PC-3 (cell line): ENCODE measurements at places on chromosomes 11 and 22. TPM values are rescaled to one million over a fixed set of nuclear protein-coding genes. Genes with fewer than 3 reads are reported as not detected.

DNA sequence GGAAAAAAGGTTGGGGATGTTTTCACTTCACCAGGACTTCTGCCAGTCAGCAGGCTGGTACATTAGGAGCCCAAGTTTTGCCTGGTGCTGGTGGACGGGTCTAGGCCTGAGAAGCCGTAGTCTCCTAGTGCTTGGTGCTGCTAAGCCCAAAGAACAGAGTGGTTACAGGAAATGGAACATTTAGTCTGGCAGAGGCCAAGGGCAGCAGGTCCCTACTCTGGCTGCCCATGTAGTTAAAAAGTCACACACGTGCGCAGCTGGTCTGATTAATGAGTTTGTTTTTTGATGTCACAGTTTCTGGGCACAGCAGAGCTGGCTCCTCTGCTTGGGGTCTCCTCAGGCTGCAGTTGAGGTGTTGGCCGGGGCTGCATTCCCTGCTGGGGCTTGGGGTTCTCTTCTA lies 20.6 kb downstream of the BCR start:
- DNase-seq: no peak

DNA sequence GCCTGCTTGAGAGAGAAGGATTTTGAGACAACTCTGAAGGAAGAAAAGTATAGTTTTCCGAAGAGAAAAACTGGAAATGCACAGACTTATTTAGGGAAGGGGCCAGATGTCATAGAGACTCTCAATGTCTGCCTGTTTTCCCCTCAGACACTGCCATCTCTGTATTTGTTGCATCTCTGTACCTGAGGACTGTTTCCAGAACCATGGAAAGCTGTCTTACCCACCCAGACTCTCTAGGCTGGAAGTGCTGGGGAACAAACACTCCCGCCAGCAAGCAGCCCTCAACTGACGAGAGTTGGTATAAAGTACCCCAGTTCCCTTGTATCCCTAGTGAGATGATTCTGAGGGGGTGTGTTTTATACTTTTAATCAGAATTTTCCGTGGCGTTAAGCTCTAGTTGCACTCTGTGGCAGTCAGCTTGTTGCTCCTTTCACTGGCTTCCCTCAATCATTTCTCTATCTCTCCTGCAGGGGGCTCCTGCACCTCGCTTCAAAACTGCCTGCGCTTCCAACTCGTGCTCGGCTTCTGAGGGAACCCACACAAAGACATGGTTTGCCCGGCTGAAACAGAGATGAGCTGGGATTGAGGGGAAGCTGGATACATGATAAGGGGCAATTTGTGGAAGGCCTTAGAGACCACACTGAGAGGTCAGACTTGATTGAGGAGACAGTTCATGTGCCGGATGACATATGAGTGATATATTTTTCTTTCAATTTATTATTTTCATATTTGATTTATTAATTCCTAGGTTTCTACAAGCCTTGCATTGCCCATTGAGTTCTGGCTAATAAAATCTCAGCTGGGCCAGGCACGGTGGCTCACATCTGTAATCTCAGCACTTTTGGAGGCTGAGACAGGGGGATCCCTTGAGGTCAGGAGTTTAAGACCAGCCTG lies 36.9 kb upstream of the CLPB start:
- DNase-seq: peak; percentile 84

GLB1L2 gene
- total RNA-seq: 0.62 and 1.1 TPM in 2 replicates

VPREB1 gene
- not detected in 2 replicates for total RNA-seq

DNA sequence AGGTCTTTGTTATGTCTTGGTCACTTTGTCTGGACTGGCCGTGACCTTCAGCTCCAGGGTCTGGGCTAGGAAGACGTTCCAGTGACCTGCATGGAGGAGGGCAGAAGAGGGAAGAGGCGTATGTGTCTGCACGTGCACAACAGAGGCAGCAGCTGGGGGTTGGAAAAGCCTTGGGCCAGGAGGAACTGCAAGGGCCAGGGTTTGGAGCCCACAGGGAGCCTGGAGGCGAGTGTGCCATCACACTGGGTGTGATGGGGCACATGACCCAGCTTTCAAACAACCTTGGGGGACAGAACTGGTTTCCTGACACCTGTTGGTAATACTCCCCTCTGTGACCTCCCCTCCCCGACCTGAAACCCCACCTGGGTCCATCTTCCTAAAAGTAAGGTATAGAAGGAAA lies 34.7 kb downstream of the CHRDL2 start:
- no peak for DNase-seq

NXPE2 gene
- not detected in 2 replicates for total RNA-seq

TPBGL gene
- not detected in 2 replicates for total RNA-seq

- no peak for DNase-seq
Observed at GRCh38 chr11:70590356-70590991, 192.1 kb downstream of the CTTN start.

GRCh38 chr11:93143186-93143585 lies 54.6 kb downstream of the SLC36A4 start:
- no peak for DNase-seq

- no peak for DNase-seq
Observed at GRCh38 chr11:29984544-29984943, 32.3 kb downstream of the KCNA4 start.

C22orf42 gene
- not detected in 2 replicates for total RNA-seq

DNA sequence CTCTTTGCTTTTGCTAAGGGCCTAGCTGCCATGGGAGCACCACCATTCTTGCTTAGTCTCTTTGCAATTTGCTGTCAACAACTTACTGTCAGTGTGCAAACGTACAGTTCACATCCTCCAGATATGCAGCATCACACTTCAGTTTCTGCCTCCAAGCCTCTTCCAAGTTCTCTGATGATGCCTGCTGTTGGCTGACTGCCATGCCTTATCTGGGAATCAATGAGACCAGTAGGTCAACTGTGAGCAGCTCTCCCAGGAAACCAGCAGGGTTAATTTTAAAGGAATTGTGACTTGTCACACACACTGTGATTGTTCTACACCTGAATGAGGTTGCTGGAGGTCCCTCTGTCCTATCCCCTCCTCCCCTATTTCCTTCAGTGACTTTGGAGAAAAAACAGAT lies 56.0 kb downstream of the COPB1 start:
- DNase-seq: peak; percentile 77

- no peak for DNase-seq
Observed at GRCh38 chr11:124122123-124122522, 6.9 kb downstream of the VWA5A start.

ZP1 gene
- not detected in 2 replicates for total RNA-seq

DNA sequence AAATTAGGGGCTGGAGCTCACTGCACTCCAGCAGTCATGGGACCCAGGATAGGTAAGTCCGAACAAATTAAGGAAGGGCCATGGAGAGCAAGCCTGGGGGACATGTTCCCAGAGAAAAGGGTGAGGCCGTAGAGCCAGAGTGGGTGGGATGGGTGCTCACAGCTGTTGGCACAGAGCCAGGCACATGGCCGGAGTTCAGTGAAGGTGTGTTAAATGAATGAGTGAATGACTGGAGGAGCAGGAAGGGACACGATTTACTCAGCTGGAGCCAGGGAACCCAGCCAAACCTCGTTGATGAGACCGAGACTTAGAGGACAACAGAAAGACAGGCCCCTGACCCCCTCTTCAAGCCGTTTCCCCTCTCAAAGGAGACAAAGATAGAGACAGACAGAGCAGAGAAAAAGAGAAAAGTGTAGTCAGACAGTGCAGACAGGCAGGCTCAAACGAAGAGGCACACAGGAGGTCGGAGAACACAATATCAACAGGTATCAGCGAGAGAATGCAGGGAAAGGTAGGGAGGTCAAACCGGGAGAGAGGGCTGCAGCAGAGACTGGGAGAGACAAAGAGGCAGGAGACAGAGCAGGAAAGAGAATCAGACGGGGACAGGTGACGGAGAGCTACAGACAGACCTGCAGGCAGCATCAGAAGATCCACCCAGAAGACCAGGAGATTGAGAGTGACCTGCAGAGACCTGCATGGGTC lies 590 bp downstream of the SLCO2B1 start:
- no peak for DNase-seq

GLYATL2 gene
- total RNA-seq: 0.33 TPM in 1 of 2 replicates, not detected in the other

- DNase-seq: peak; percentile 29
Observed at GRCh38 chr11:17498475-17498874, 21.8 kb upstream of the ABCC8 start.

DNA sequence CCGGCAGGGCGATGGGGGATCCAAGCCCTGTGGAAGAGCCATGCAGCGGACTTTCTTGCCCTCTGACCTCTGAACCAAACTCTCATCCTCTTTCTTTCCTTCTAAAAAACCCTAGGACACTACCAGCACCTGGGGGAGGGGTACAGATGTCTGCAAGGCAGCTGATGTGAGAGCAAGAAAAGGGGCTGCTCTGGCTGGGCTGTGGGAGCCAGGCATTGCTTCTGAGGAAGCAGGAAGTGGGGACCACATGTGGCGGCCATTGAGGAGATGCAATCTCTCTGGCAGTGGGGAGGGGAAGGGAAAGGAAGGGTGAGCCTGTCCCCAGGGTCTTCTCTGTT lies 36.0 kb downstream of the FAM83F start:
- no peak for DNase-seq

DNA sequence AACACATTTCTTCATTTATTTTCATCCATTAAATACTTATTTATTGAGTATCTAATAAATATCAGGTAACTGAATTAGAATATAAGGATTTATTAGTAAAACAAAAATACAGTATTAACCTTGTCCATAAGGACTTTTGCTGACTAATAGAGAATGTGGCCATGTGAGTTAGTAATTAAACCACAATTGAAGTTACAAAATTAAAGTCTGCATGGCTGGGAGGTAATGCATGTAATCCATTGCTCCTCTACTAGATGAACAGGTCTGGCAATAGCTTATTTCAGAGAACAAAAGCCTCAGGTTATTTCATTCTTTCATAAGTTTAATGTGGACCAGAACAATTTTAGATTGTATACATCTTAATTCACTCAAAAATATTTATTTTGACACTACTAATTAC lies 9.9 kb upstream of the CARD18 start:
- DNase-seq: no peak

GPR83 gene
- not detected in 2 replicates for total RNA-seq

GRCh38 chr11:108663154-108663877 lies 1.6 kb upstream of the DDX10 start:
- DNase-seq: no peak

DNA sequence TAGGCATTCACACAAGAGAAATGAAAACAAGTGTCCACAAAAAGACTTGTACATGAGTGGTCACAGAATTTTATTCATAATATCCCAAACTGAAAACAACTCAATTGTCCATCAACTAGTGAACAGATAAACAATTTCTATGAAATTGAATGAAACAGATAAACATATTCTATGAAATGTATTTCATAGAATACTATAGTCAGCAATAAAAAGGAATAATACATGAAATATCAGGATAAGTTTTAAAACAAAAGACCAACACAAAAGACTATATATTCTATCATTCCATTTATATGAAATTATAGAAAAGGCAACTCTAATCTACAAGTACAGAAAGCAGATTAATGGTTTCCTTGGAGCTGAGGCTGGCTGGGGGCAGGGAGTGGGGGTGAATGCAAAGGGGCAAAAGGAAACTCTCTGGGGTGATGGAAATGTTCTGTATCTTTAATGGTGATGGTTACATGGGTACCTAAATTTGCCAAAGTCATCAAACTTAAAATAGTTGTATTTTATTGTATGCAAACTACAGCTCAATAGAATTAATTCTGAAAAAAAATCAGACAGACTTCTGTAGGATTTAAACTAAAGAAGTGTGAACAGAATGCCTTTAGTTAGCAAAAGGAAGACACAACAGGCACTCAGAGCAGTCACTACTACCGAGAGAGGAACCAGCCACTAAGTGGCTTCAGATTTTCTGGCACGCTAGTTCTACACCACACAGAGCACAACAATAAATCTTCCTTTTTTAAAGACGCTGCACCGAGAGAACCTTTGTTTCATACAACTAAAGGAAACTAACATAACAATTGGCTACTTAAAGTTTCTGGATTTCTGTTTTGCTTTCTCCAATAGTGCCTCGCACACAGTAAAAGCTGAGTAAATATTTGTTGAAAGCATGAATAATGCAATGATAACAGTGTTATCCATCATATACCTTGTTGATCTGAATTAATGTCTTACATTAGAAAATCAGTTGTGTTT lies 15.4 kb downstream of the CCDC34 start:
- peak; percentile 47 for DNase-seq

UCP3 gene
- total RNA-seq: 1.2 and 1.8 TPM in 2 replicates

- DNase-seq: no peak
Observed at GRCh38 chr11:65014726-65015227, 817 bp downstream of the ARL2 start.

DNA sequence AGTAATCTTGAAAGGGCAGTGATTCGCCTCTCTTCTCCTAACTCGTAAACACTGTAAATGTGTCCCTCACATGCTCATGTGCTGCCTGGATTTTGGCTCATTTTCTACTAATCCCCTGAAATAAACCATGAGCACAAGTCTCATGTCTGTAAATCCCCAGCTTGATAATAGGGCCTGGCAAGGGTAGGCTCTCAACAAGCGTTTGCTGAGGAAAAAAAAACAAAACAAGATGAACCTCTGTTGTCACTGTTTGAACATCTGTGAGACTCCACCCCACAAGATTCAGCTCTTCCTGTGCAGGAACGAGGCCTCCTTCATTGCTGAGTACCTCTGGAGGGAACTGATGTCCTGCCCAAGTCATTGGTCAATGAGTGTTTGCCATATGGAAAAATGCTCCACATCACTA lies 4.5 kb upstream of the CYB5R2 start:
- peak; percentile 12 for DNase-seq

GRCh38 chr22:22556995-22557925 lies 1.8 kb downstream of the PRAME start:
- no peak for DNase-seq
